ENCODE measurements at places on chromosomes 4 and X. TPM values are rescaled to one million over a fixed set of nuclear protein-coding genes. Genes with fewer than 3 reads are reported as not detected.

- no peak for DNase-seq
Measured at GRCh38 chr4:140719686-140720085, 36.5 kb downstream of the TBC1D9 start.

DNA sequence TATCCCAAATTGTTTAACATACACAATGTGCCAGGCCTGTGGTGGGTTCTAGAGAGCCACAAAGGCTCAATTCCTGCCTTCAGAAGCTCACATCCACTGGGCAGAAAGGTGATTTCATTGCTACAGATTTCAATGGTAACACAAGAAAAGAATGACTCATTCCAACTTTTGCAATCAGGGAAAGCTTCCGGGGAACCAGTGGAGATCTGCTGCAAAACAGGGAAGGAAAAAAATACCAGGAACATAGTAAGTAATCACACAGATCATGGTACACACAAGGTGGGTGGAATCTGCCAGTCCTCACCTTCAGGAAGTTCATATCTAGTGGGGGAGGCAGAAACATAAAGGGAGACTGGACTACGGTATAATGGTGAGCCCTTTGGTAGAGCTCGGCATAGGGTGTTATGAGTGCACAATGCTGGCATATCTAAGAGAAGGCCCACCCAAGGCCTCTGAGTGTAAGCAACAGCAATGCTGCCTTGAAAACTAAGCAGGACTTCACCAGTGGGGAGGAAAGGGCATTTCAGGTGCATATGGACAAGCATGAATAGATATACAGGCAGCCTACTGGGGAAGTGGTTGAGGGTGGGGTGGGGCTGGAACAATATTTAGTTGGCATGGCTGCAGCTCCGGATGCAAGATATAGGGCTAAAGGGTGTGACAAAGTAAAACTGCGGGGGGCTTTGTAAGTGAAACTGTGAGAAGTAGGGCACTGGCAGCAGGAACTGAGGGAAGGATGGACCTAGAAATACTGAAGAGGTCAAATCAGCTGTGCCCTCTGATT lies 24.2 kb downstream of the GPRIN3 start:
- DNase-seq, result no peak

GRCh38 chr4:173684223-173684622 lies 154.2 kb upstream of the HAND2 start:
- no peak for DNase-seq

GRCh38 chr4:25923745-25924144 lies 9.7 kb downstream of the SMIM20 start:
- no peak for DNase-seq

DNA sequence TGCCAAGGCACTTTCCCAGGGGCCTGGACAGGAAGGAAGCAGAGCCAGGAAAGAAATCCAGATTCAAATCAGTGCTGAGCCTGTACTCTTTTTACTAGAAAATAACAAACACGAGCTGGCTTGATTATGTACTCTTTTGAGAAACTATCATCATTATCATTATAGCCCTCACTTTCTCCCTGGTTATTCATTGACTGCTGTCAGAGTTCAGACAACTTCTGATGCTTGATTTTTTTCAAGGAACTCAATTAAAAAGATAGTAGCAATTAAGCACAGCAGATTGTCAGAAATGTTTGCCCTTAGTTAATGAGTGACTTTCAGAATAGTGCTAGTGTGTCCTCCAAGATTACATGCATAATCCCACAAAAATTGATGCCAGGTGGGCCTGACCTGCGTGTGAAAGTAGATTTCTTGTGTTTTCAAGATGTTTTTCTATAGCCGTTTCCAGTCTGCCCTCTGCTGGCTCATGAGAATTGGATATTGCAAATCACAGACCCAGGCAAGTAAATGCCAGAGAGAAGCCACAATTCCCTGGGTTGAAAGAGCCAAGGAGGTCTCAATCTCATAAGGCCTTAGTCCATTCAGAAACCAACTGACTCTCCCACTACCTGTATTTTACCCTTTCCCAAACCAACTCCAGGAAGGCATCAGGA lies 14.3 kb upstream of the PNPLA4 start:
- DNase-seq, result no peak

GRCh38 chr4:65502131-65502701 lies 168.1 kb downstream of the EPHA5 start:
- no peak for DNase-seq

DNA sequence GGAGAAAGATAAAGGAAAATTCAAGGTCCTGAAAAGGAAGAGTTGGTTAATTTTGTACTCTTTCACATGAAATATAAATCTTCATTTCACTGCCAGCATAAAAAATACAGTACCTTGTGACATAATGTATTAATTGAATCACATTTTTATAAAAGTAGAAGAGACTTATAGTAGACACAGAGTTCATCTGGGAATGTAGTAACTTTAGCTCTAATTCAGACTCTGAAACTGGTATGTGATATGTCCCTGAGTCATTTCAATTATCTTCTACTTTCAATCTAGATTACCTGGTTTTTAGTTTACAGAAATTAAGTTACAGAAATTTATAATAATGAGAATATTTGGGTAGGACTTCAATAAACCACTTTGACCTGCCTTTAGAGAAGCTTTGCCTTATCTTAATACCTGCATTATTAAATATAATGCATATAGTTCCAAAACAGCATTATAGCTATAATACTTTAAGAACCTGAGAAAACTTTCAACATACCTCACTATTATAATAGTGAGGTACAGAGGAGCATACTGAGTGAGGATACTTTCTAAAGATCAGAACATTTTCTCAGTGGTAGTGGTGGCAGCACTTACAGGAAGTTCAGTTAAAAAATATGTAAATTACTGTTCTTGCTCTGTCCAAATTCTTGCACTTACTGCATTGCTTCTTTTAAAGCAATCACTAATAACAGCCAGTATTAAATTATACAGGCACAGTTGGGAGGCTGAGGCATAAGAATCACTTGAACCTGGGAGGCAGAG lies 11.2 kb downstream of the NEK1 start:
- no peak for DNase-seq

- DNase-seq, result peak; percentile 76
Measured at GRCh38 chr4:87589531-87589930, 18.8 kb upstream of the DSPP start.

DNA sequence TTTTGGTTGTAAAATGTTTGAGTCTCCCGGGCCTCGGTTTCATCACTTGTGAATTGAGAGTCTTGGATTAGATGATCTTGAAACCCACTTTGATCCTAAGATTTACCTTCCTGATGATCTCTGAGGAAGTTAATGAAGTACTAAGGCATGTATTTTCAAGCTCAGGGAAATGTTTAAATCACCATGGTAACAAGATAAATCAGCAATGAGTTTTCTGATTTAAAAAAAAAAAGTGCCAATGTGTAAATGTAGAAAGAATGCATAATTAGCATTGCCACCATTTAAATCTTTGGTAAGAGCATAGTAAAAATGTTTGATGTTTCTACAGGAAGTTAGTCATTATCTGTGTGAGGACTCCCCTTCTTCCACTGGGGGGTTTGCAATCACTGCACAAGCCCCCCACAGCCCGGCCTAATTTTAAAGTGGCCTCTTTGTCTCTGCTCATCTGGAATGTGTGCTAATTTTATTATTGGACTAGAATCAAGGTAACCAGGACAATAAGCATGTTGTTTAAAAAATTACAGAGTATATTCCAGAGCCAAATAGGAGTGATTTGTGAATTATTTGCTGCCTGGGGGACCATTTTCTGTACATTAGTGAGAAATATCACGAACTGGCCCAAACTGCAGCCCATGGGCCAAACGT lies 93.6 kb downstream of the SLC34A2 start:
- DNase-seq, result no peak

GRCh38 chr4:116537828-116538227 lies 547.5 kb downstream of the TRAM1L1 start:
- no peak for DNase-seq

DNA sequence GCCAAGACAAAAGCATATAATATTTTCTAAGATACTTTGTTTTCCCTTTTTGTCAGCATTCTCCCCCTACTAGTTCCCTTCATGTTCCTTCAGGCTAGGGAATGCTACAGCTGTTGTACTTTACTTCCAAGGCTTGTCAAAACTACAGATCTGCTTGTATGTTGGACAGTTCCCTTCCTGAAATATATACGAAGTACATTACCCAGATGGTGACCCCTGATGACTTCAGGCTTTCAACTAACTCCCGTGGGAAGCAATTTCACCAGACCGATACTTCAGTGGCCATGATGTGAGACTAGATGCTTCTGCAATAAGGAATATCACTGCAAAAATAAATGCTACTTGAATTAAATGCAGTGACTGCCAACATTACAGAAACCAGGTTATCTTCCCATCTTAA lies 332.8 kb downstream of the SH2D1A start:
- peak; percentile 34 for DNase-seq

GRCh38 chr4:80144676-80145470 lies 52.4 kb upstream of the PRDM8 start:
- no peak for DNase-seq

- DNase-seq, result no peak
Measured at GRCh38 chr4:7389719-7390118, 45.0 kb downstream of the PSAPL1 start.

- DNase-seq, result no peak
Measured at GRCh38 chr4:23614284-23614892, 275.5 kb downstream of the PPARGC1A start.

DNA sequence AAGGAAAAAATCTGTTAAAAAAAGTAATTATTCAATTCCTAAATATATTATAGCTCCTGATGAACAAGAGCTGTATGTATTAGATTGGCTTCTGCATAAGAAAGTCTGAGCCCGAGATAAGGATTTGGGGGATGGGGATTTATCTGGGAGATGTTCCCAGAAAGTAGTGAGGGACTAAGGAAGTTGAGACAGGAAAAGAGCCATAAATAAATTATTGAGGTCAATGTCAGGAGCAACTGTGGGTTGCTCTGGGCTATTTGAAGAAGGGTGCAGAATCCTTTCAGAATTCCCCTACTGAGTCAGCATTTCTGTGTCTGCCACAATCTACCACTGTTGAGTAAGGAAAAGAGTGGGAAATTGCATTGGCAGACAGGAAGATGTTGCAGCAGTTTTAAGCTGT lies 3.1 kb upstream of the TDO2 start:
- peak; percentile 56 for DNase-seq

- DNase-seq, result peak; percentile 48
Measured at GRCh38 chrX:68732906-68733493, 85.5 kb downstream of the STARD8 start.

- DNase-seq, result no peak
Measured at GRCh38 chrX:19964017-19964710, 26.7 kb downstream of the BCLAF3 start.

The TRPC3 gene
- 0.52 TPM for polyA plus RNA-seq

The TCP11X2 gene
- not detected for polyA plus RNA-seq

The ANK2 gene
- polyA plus RNA-seq, result 199 TPM

The ART3 gene
- polyA plus RNA-seq, result 54.3 TPM

The FMR1NB gene
- not detected for polyA plus RNA-seq

The F8A3 gene
- 9.5 TPM for polyA plus RNA-seq

The MAGED4B gene
- polyA plus RNA-seq, result 35.8 TPM

The TXK gene
- polyA plus RNA-seq, result 0.64 TPM
